ENCODE measurements at places on chromosomes 16 and 17.

- DNase-seq: peak; percentile 93
These were observed at the start of gene SLC25A39 for GRCh38 chr17:44324571-44325275. Gene SLC25A39, minus strand, starts transcription at chr17:44324823. Its CDS starts 1,261 bp downstream, at chr17:44323562.

DNA sequence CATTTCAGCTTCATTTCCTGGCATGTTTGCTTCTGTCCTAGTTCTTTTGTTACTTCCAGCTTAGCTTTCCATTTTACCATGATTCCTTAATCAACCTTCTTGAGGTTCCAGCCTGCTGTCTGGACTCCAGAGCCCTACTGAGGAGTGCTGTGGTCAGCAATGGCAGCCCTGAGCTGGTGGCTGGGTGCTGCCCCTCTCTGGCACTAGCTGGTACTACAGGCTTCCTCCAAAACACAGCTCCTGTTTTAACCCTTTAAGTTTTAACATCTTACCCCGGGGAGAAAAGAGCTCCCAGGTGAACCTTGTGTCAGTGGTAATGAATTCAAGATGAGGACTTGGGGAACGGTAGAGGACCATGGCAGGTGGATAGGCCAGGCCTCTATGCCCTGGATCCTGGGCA, 395.5 kb downstream of the TMEM114 start:
- DNase-seq: no peak

DNA sequence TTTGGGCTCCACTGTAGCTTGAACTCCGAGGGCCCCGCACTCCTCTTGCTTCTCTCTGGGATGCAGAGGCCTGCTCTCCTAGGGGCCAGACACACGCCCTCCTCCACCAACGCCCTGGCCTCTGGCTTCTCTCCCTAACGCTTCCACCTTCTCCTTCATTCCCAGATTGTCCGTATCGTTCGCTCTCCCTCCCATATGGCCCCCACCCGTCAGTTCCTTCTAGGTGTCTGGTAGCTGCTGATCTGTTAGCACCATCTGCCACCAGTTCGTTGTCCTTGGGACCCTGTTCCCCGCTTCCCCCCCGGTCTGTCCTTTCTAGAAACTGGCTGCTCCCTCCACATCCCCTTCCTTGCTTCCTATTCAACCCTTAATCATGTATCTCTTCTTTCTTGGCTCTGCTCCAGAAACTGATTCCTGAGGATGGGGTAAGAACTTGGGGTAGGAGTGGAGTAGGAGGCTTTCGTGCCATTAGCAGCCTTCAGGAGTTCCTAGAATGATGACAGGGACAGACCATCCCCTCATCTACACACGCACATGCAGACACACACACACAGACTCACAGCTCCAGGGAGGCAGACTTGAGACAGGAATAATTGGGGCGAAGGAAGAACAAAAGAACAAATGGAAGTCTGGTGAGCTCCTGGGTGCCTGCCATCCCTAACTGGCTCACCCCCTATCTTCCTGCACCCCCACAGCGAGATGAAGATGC, 4.3 kb downstream of the ATP1B2 start:
- DNase-seq: no peak

DNA sequence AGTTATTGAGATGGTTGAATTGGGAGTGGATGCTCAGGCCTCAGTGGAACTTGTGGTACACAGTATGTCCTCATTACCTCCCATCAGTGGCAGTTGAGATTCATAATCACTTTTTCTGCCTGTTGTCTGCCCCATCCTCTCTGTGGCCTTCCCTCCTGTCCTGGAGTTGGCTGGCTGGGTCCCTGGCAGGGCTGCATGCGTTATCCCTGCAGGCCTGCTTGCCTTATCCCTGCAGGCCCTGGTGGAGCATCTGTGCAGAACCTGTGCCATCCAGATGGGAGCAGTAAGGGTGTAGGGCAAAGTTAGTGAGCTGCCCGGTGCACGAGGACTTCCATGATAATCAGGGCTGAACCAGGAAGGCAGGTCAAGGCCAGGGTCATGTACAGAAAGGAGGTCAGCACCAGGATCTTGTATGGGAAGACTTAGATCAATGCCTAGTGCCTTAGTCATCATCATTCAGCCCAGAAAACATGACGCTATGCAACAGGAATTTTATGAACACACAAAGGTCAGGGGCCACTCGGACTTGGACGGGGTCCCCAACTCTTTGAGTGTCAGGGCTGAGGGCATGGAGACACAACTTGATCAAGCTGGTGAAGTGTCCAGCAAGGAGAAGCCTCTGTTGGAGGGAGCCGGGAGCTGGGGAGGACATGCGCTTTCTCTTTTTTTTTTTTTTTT, 47.2 kb downstream of the ABCC1 start:
- DNase-seq: no peak

GRCh38 chr17:51200295-51200694, 34.1 kb downstream of the NME2 start:
- peak; percentile 59 for DNase-seq

- DNase-seq: no peak
These were observed 18.1 kb downstream of the USP36 start for GRCh38 chr17:78822552-78822951.

GRCh38 chr16:88084881-88085280, 133.6 kb downstream of the BANP start:
- no peak for DNase-seq

GRCh38 chr16:28984619-28985135, at the start of gene LAT:
Gene LAT, plus strand, starts transcription at chr16:28985052. Its CDS starts 366 bp downstream, at chr16:28985418.
- DNase-seq: peak; percentile 73

- no peak for DNase-seq
These were observed 27.0 kb downstream of the CDIP1 start for GRCh38 chr16:4511441-4512082.

DNA sequence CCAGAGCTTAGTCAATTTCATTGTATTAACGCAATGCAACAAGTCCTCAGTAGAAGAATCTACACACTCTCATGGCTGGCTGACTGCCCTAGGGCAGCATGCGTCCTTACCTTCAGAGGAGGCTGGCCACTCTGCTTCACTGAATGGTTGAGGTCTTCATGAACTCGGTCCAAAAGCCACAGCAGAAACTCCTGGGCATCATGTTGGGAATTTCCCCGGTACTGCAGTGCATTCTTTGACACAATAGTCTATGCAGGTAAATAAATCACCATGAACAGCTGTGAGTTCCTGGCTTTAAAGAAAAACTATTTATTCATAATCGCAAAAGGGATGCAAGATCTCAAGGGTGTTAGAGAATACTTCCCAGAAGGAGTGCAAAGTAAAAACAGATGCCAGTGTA, 41.3 kb downstream of the USP31 start:
- DNase-seq: no peak

- DNase-seq: no peak
These were observed 219.1 kb downstream of the IRX3 start for GRCh38 chr16:54067322-54068065.

DNA sequence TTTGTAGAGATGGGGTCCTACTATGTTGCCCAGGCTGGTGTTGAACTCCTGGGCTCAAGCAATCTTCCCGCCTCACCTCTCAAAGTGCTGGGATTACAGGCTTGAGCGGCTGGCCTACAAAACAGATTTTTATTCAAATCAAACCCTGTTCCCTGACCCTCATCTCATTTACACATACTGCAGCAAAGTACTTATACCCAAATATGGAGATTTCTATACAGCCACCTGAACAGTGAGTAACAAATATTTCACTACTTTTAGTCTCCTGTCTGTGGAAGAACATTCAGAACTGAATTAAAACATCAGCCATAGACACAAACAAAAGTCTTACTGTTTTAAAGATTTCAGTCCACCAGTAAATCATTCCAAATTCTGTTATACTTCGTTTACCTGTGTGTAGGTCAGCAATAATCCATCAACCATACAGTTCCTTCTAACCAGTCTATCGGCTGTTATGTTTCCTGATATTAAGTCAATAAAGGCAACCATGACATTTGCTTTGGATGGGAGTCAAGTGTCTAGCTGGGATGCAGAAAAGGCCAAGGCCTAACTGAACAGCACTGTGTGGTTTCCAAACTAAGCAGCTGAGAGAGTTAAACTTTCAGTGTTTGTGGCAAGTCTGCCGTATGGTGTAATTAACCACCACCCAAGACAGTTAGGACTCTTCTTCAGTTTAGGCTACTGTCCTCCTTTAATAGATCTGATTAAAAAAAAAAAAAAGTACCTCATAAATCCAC, 22.3 kb downstream of the ERN1 start:
- DNase-seq: no peak

DNA sequence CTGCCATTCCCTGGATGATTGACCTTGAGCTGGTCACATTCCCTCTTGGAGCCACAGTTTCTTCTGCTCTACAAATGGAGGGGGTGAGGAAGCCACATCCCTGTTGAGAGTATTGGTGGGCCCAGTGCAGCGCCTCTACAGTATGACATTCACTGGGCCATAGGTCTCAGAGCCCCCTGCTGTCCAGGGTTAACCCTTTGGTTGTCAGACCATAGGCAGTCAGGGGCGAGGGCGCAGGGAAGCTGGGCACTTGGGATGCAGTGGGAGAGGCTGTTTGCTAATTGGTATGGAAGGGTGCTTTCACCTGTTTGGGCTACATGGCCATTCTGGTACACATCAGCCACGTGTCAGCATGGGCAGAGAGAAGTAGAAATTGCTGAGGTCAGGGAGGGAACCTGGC, 27.3 kb upstream of the WFDC1 start:
- no peak for DNase-seq

DNA sequence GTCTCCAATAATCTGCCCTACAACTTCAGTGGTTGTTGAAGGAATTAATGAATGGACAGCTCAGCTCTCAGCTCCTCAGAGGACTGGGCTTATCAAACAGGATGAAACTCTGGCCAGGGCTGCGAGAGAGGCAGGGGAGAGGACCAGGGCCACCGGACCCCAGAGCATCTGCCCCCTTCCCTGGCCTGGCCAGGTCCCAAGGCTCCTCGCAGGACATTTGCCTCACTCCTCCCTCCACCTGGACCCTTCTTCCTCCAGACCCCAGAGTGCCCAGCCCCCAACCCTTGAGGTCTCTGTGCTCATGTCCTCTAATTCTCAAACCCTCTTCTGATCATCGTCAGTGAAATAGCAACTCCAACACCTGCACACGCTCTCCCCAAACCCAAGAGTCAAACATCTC, 3.7 kb downstream of the CD300C start:
- DNase-seq: no peak

DNA sequence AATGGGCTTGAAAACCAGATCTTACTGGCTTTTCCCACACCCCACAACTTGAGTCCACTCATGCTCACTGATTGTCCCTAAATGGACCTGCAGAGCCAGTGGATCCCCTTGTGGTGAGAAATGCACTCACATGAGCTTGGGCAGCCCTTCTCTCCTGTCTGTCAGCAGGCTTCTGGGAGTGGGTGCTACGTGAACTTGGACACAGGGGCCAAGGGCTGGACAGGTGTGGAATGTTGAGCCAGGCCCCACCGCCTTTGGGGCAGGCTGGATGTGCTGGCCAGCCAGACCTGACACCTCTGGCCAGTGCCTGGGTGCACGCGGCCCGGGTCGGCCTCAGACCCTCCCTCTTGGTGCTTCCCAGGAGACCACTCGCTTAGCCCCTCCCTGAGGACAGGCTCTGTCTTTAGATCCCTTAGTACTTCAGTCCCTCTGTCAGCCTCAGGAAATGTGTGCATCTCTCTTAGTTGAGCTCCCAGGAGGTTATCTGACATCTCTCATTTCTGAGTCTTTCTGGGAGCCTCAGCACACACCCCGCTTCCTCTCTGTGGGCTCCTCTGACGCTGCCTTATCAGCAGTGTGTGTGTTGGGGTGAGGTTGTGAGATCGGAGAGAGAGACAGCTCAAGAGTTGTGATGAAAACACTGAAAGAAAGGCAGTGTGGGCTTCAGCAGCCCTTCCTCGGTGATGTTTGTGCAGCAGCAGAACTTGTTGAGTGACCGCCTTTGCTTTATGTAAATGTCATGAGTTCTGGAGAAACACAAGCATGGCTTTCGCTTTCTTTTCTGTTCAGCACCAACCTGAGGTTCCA, 117.0 kb downstream of the RAB11FIP4 start:
- DNase-seq: peak; percentile 53

GRCh38 chr16:81713796-81714195, 65.3 kb upstream of the PLCG2 start:
- DNase-seq: no peak

GRCh38 chr17:57481910-57482391, 225.6 kb downstream of the MSI2 start:
- no peak for DNase-seq

DNA sequence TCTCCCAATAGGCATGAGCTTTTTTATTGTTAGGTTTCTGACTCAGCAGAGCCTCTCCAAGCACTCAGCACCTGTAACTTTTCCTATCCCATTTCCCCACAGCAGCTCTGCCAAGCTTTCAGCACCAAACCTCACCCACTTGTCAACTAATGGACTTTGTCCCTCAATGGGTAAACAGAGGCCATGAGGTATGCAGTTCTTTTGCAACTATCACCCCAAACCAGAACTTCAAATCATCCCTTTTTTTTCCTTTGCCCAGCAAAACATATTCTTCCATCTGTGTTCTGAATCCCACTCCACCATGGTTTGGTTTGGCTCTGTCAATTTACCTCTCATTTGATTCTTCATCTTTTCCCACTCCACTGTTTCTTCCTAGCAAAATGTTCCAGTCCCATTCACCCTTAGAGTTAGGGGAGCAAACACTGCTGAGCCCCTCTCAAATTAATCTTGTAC, 58.1 kb downstream of the TOX3 start:
- DNase-seq: no peak

- no peak for DNase-seq
These were observed 30.7 kb upstream of the SOX9 start for GRCh38 chr17:72090108-72090507.

DNA sequence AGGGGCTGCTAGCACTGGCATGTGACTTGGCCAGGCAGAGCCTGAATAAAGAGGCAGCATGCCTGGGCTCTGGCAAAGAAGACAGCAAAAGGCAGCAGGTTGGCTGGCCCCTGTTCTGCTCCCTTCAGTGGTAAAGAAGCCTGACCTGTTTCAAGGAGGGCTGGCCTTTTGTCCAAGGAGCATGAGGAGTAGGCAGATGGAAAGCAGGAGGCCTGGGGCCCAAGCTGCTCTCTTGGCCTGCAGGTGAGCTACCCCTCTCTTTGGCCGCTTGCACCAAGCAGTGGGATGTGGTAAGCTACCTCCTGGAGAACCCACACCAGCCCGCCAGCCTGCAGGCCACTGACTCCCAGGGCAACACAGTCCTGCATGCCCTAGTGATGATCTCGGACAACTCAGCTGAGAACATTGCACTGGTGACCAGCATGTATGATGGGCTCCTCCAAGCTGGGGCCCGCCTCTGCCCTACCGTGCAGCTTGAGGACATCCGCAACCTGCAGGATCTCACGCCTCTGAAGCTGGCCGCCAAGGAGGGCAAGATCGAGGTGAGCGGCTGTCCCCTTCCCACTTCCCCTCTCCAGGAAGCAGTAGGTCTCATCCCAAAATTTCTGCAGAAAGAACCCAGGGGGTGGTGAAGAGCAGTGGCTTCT, 8.0 kb downstream of the TRPV2 start:
- no peak for DNase-seq

GRCh38 chr16:85892760-85893159, 6.2 kb upstream of the IRF8 start:
- no peak for DNase-seq

DNA sequence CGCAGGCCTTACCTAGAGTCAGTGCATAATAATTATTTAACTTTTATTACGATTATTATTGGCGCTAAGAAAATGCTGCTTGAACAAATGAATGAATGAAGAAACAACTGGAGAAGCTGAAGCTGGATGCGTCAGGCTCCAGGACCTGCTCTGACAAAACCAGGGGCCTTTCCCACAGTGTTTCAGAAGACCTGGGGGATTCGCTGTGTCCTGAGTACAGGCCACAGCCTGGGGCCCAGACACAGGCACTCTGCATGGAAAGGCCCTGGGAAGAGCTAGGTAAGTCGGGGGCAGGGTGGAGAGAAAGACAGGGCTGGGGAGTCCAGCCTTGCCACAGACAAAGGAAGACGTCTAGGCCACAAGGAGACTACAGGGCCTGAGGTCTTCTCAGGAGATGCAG, 226.1 kb downstream of the ZNF423 start:
- DNase-seq: no peak

Measured in T-helper 1 cell (primary cell).